Osteoblast (primary cell): ENCODE measurements at places on chromosomes 13 and 19. TPM values are rescaled to one million over a fixed set of nuclear protein-coding genes. Genes with fewer than 3 reads are reported as not detected.

DNA sequence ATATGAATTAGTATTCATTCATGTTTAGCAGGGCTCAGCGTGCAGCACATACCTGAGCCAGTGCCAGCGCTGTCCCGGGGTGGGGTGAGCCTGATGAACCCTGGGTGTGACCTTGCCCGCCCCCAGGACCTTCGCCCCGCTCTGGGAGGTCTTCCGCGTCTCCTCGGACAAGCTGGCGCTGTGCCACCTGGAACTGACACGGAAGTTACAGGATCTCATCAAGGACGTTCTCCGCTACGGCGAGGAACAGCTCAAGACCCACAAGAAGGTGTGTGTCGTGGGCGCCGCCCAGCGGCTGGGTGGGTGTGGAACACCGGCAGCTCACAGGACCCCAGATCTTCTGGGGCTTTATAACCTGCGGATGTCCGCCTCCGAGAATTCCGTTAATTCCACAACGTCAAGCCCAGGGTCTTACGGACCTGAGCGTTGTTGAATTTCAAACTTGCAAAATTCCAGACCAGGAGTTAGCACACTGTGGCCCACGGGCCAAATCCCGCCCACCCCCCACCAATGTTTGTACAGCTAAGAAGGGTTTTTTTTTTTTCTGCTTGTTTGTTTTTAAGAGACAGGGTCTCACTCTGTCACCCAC lies 15.4 kb downstream of the FCHO1 start:
- peak; percentile 88 for DNase-seq

DNA sequence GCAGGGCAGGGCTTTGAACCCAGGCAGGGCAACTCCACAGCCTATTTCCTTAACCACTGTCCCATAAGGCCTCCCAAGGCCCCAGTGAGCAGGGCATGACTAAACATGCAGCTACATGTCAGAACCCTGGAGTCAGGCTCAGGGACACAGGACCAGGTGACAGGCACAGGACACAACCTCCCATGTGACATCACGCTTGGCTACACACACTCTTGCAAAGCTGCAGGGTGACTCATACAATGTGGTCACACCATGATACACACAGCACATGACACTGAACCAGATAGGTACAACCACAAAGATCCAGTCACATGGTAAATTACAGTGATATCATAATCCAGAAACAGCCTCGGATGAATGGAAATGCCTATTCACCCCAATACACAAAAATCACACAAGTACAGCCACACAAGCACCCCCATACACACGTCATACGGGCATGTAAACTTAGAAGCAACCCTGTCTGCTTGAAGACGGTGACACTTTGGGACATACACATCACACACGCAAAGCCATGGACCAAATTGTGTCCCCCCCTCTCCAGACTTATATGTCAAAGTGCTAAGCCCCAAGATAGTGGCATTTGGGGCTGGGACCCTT lies 14.5 kb downstream of the KLK4 start:
- peak; percentile 58 for DNase-seq

DNA sequence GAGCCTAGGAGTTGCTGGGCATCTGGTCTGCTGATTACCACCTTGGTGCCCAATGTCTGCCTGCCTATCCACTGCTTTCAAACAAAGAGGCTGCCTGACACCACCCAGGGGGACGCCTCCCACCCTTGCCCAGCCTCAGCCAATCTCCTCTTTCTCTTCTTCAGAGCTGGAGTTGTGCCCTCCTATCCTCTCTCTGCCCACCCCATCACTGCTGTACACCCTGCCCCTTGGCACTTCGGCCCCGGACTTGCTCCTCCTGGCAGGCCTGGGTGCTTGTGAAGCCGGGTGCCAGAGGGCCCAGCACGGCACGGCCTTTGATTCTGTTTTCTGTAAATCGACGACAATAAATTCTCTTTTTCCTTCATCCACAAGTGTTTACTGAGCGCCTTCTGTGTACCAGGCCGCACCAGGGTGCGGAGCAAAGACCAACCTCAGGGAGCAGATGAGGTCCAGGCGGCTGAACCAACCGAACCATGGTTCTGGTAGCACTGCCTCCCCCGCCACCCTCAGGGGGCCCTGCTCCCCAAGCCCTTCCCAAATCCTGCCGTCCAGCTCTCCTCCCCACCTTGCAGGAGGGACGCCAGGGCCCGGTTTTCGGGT lies 5.0 kb downstream of the RNF225 start:
- DNase-seq, result peak; percentile 75

DNA sequence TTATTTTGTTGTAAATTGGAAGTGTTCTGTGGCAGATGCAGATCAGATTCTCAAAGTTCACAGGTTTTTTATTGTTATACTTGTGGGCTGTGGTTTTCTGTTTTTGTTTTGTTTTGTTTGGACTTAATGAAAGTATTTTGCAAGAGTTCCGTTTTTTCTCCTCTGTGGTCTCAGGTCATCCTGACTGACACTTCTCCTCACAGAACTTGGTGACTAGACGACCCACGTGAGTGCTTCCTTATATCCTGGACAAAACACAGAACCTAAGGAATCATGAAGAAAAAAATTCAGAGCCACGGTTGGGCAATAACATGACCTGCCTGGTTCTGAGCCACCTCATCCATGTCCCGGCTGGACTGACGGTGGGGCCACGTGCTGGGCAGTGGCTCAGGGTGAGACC lies 2.5 kb upstream of the RFPL4AL1 start:
- no peak for DNase-seq

- DNase-seq, result no peak
Measured at GRCh38 chr19:47081095-47081494, 32.5 kb downstream of the ZC3H4 start.

GRCh38 chr19:2423071-2423914 lies 4.1 kb downstream of the TIMM13 start:
- DNase-seq, result peak; percentile 86

- DNase-seq, result no peak
Measured at GRCh38 chr13:51765142-51765515, 38.8 kb downstream of the DHRS12 start.

DNA sequence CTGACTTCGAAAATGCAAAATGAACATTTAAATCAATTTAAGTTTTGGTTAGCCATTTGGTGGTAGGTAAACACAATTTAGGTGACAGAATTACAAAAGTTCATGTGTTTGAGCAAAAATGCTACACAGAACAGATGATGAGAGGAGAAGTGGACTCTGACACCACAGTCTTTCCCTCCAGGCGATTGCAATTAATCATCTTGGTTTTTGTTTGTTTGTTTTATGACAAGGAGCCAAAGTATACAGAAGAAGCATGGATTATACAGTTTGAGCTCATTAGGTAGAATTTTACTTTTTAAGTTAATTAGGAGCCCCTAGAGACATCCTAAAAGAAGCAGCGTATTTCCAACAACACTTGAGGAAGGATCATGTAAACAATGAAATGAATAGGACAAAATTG lies 49.3 kb upstream of the FREM2 start:
- DNase-seq, result no peak

DNA sequence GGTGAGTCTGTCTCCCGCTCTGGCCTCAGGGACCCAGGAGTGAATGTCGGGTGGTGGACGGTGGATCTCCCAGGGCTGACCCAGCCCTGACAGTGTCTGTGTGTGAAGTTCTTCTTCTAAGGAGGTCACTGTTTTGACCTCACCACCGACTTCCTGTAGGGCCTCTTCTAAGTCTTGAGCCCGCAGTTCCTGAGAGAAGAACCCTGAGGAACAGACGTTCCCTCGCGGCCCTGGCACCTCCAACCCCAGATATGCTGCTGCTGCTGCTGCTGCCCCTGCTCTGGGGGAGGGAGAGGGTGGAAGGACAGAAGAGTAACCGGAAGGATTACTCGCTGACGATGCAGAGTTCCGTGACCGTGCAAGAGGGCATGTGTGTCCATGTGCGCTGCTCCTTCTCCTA lies at the start of gene SIGLEC7:
Gene SIGLEC7, plus strand, starts transcription at position 183 of the 400 bp plus-strand sequence. Its CDS starts 69 bp downstream, at position 252.
- DNase-seq, result no peak

- DNase-seq, result no peak
Measured at GRCh38 chr19:2428321-2428690, 920 bp upstream of the TIMM13 start.

CAB39L gene
- total RNA-seq, result 12.3 and 15.6 TPM in 2 replicates

SLC7A10 gene
- total RNA-seq, result not detected in 2 replicates
